ENCODE measurements at places on chromosomes 5 and 9. TPM values are rescaled to one million over a fixed set of nuclear protein-coding genes. Genes with fewer than 3 reads are reported as not detected.

DNA sequence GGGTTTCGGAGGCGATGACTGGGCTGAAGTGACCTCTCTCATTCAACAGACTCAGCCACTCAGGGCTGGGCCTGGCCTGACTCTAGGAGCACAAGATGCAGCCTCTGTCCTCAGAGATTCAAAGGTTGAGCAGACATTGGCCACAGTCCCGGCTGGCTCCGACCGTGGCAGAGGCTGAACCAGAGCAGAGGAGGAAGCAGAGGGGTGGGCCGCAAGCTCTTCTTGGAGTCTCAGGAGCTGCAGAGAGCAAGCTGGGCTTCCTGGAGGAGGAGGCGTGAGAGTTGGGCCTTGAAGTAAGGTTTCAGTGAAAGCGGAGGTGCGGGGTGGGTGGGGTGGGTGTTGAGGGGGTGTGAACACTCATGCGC is 37.6 kb downstream of the ALG2 start:
- H3K4me1 ChIP-seq, result peaks cover 15% of the 10 kb centered on the region
- no peaks in the 10 kb centered on the region for H3K36me3 ChIP-seq
- peaks cover 3% of the 10 kb centered on the region for H3K27me3 ChIP-seq
- H3K27ac ChIP-seq, result peak overlapping the region; percentile 3
- no peak for DNase-seq

DNA sequence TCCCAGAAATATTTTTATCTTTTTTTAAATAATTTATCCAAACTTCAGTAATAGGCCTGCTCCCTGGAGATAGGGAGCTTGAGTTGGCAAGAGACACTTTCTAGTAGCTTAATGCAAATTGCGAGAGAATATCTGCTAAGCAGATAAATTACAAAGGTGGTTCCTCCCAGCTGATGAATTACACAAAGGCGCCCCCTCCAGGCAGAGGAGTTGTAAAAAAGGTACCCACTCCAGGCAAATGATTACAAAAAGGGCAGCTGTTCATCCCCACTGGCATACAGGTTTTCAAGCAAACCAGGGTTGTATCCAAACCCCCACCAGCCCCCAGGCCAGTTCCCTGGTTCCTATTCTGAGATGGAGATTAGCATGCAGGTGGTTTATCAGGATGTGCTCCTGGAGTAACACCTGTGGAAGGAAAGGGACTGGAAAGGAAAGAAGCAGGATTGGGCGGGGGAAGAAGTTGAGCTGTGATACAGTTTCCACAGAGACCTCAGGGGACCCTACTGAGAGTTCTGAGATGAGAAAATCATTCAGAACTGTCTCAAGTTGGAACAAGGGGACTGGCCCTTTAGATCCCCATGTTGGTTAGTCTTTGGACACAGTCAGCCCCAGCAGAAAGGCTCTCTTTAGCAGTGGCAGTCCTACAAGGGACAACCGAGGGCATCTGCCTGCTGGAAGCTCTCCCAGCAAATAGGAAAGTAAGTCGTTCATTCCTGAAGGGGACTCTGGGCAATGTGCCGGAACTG is 25.5 kb downstream of the ESM1 start:
- no peaks in the 10 kb centered on the region for H3K36me3 ChIP-seq
- no peak overlapping the region for H3K27ac ChIP-seq
- no peak overlapping the region for H3K4me3 ChIP-seq
- H3K27me3 ChIP-seq, result peaks cover 22% of the 10 kb centered on the region

GPR151 gene
- not detected for total RNA-seq

DNA sequence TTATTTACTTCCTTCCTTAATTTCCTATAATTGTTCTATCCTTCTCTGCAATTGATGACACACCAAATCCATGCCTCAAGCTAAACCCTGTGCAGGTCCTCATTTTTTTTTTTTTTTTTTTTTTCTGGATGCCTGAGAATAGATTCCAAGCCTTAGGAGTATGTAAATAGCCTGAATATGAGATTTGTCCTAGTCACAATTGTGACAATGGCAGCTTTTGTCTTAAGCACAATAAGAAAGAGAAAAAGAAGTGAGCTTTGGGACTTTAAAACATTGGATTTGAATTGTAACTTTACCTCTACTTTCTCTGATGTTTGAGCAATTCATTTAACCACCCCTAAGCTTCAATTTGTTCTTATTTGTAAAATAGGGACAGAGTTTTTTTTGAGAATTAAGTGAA is 280.5 kb downstream of the TUSC1 start:
- DNase-seq, result no peak
- no peaks in the 10 kb centered on the region for H3K4me1 ChIP-seq
- no peak overlapping the region for H3K4me3 ChIP-seq

DNA sequence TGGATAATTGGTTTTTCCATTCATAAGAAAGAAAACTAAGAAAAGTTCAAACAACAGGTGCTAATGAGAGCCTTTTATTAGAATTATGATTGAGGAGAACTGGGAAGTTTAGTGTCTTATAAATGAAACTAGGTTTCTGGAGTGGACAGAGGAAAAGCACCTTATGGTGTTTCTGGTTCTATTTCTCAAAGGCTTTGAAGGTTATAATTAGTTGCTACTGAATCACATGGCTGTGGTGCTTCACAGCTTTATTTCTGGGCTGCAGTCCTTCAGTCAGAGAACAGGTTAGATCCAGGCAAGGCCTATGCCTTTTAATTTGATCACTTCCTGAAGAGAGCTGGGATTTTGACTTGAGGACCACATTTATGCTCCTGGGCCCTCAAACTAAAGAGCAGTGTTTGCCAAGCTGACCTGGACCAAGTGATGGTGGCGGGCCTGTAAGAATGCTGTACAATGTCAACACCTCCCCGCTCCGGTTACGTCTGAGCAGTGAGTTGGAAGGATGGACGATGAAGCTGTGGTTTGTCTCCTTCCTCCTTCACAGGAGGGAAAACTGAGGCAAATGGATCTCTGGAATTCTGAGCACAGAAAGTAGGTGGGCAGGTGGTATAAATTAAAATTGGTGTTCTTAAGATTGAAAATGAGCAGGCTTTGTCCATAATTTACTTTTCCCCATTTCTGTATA is 56.0 kb downstream of the ZNF462 start:
- DNase-seq, result no peak
- H3K4me1 ChIP-seq, result peaks cover 41% of the 10 kb centered on the region
- peaks cover under 1% of the 10 kb centered on the region for H3K36me3 ChIP-seq
- H3K4me3 ChIP-seq, result no peak overlapping the region
- no peak overlapping the region for H3K27ac ChIP-seq

GRCh38 chr9:133892193-133892920 is 99.8 kb downstream of the VAV2 start:
- DNase-seq, result no peak
- H3K36me3 ChIP-seq, result no peaks in the 10 kb centered on the region
- H3K27me3 ChIP-seq, result no peaks in the 10 kb centered on the region

- H3K36me3 ChIP-seq, result no peaks in the 10 kb centered on the region
- H3K4me3 ChIP-seq, result no peak overlapping the region
- no peaks in the 10 kb centered on the region for H3K27me3 ChIP-seq
- no peak overlapping the region for H3K27ac ChIP-seq
- peaks cover 3% of the 10 kb centered on the region for H3K4me1 ChIP-seq
Measured at GRCh38 chr9:79057576-79057975, 514.2 kb upstream of the TLE4 start.

- H3K4me3 ChIP-seq, result no peak overlapping the region
- no peaks in the 10 kb centered on the region for H3K27me3 ChIP-seq
- no peaks in the 10 kb centered on the region for H3K36me3 ChIP-seq
- H3K4me1 ChIP-seq, result peaks cover 39% of the 10 kb centered on the region
- DNase-seq, result no peak
Measured at GRCh38 chr5:95641741-95642220, 4.8 kb upstream of the RFESD start.

PCDHGA6 gene
- total RNA-seq, result 3.3 TPM

KCNN2 gene
- 1.4 TPM for total RNA-seq

DNA sequence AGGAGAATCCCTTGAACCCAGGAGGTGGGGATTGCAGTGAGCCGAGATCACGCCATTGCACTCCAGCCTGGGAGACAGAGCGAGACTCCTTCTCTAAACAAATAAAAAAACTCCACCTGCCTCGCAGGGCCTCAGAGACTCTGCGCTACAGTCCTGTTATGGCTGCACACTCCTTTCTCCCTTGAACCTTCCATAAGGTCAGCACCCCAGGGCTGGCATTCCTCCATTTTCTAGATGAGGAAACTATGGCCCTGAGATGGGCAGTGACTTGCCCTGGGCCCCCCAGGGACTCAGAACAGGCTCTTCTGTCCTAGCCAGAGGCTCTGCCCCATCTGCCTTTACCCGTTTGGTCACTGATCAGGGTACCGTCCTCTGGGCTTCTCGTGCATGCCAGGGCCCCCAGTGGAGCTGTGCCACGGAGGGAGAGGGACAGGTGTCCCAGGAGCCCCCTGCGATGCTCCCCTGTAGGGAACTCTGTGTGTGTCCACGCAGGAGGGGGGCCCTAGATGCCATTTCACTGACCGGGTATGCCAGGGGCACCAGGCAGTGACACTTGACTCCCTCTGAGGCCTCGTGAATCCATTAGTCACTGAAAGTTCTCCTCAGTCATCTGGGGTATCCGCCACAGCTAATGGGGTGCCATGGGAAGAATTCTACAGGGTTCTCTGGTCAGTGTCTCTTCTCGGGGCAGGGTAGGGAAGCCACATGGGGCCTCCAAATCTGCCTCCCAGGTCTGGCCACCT is 16.2 kb downstream of the RALGDS start:
- no peak for DNase-seq
- no peak overlapping the region for H3K27ac ChIP-seq
- no peaks in the 10 kb centered on the region for H3K27me3 ChIP-seq
- no peak overlapping the region for H3K4me3 ChIP-seq
- peaks cover 9% of the 10 kb centered on the region for H3K4me1 ChIP-seq
- peaks cover 100% of the 10 kb centered on the region for H3K36me3 ChIP-seq

TMEM215 gene
- total RNA-seq, result not detected

ARHGEF37 gene
- total RNA-seq, result 75.3 TPM

- H3K27ac ChIP-seq, result peak overlapping the region; percentile 40
- no peaks in the 10 kb centered on the region for H3K27me3 ChIP-seq
- H3K36me3 ChIP-seq, result no peaks in the 10 kb centered on the region
- H3K4me1 ChIP-seq, result peaks cover 18% of the 10 kb centered on the region
- DNase-seq, result no peak
- H3K4me3 ChIP-seq, result no peak overlapping the region
Measured at GRCh38 chr5:73267766-73268435, 94.9 kb downstream of the TMEM174 start.

MACROH2A1 gene
- total RNA-seq, result 197 TPM

DNA sequence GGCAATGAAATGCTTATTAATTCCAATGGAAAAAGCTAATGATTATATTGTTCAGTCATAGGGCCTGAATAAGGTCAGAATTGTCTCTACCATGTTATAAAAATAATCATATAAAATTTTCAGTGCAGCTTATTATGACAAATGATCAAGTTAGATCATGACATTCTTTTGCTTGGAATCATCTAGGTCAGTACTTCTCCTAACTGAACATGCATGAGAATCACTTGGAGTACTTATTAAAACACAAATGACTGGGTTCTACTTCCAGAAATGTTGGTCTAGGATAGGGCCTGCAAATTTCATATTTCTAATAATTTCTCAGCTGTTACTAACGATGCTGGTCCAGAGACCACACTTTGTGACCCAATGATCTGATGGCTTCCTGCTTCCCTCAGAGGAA is 806.0 kb upstream of the ZNF608 start:
- no peak overlapping the region for H3K4me3 ChIP-seq
- no peak for DNase-seq
- H3K4me1 ChIP-seq, result peaks cover 10% of the 10 kb centered on the region
- no peaks in the 10 kb centered on the region for H3K27me3 ChIP-seq
- no peak overlapping the region for H3K27ac ChIP-seq
- no peaks in the 10 kb centered on the region for H3K36me3 ChIP-seq
